ENCODE measurements at places on chromosomes 5 and 9.

DNA sequence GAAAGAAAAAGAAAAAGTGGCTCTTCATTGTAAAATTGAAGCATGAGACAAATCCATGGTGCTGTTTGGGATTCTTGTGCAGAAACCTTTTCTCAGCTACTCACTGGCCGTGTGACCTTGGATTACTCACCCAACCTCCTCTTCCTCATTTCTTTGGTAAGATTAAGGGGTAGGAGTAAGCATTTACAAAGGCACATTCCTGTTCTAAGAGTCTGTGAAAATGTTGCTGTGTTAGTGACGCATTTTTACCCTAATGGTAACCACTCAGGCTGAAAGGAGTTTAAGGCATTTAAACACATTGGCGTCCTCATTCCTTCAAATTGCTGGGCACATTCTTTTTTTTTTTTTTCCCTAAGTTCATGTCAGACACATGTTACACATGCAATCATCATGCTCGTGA lies 4.3 kb downstream of the RAI14 start:
- no peak for DNase-seq

- DNase-seq = no peak
Observed at GRCh38 chr9:134863941-134864820, 16.4 kb upstream of the FCN2 start.

- no peak for DNase-seq
Observed at GRCh38 chr9:125959315-125959714, 212.1 kb downstream of the PBX3 start.

DNA sequence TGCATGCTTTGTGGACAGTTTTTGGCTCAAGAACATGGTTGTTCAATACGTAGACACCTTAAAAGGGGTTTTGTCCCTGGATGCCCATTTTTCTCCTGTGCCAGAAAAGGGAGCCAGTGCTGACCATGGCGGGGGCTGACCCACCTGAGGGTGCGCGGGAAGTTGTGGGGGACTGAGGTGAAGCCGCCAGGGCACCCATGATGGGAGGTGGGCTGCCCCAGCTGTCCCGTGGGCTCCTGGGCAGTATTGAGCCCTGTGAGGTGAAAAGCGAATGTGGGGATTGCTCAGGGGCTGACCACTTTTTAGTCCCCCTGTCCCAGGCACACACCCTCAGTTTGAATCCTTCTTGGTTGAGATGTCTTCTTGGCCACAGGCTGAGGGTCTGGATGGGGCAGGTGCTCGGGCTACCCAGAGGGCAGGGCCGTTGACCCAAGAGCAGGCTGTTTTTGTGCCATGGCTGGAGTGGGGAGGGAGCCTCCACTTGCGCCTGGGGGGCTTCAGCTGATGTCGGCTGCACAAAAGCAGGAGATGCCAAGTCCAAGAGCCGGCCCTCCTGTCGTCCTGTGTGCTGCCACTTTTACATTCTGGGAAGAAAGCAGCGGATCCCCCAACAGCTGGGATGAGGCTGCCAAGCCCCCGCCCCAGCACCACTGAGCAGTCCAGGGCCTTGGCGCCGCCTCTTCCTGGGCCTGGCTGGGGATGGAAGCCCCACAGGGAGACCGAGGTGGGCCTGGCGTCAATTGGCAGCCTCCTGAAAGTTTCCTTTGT lies 120.1 kb downstream of the WNK2 start:
- no peak for DNase-seq

GRCh38 chr9:110188991-110189390 lies 19.0 kb downstream of the C9orf152 start:
- no peak for DNase-seq

DNA sequence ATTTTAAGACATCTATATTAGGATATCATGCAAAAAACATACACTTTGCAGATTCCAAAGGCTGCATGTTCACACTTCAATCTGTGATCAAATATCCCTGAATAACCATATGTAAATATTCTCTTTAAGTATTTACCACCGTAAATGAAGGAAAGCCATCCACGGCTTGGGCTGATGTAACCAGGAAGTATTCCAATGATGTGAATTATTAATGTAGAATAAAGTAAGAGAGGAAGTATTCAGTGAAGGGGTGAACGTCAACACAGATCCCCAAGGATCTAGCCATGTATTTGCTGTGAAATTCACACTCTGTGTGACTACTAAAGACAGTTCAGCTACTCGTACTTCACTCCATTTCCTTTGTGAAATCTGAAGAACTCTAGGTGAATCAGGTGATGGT lies 75.2 kb downstream of the CDH6 start:
- no peak for DNase-seq

- no peak for DNase-seq
Observed at GRCh38 chr5:78320401-78320800, 25.9 kb upstream of the AP3B1 start.

DNA sequence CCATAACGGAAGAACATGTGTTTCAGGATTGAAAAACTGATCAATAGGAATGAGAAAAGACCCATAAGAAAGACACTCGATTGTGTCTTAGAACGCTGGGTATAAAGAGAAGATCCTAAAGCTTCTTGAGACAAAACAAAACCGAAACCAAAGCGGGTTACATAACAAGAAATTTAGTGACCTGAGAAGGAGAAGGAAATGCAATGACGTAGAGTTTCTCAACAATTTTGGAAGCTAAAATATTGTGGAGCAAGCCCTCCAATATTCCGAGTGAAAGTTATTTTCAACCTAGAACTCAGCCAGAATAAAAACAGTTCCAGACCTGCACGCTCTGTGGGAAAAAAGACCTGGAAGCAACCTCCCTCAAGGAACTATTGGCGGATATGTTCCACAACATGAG lies 81.9 kb upstream of the FREM1 start:
- no peak for DNase-seq

GRCh38 chr5:172456076-172456722 lies 1.9 kb upstream of the SH3PXD2B start:
- DNase-seq = no peak

- DNase-seq = no peak
Observed at GRCh38 chr9:138049779-138050471, 172.3 kb downstream of the CACNA1B start.

GRCh38 chr5:100746730-100747129 lies 156.4 kb downstream of the ST8SIA4 start:
- no peak for DNase-seq

GRCh38 chr5:108858959-108859358 lies 111.3 kb downstream of the FER start:
- no peak for DNase-seq

DNA sequence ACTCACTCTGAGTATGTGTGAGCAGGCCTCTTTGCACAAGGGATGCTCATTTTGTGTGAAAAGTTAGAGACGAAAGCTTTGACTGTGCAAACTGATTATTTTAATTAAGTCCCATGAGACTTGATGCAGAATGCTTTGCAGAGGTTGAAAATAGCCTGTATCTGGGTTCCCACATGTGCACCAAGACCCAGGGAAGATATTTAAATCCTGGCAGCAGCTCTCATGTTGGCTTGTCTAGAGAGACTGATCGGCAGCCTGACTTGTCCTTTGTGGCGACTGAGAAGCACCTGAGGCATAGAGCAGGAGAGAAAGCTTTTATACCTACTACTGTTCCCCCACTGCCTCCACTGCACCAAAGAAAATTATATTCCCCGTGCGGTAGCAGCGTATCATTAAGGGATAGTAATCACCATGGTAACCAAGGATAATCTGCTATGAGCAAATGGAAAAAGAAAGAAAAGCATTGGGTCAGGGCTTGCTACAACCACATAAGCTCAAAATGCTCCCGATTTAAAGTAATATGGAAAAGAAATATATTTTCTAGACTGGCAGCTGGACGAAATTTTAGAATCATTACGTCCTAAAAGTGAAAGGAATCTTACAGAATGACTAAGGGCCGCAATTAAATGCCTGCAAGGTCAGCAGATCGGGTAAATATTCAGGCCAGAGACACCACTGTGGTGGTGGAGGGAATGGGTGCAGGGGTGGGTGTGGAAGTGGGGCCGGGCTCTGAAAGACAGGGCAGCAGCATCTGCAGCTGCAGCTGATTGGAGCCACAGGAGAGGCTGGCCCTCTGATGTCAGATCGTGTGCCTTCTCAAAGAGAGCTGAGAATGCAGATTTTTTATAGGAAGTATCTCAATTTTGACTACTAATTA lies 135.3 kb upstream of the EPB41L4A start:
- no peak for DNase-seq

DNA sequence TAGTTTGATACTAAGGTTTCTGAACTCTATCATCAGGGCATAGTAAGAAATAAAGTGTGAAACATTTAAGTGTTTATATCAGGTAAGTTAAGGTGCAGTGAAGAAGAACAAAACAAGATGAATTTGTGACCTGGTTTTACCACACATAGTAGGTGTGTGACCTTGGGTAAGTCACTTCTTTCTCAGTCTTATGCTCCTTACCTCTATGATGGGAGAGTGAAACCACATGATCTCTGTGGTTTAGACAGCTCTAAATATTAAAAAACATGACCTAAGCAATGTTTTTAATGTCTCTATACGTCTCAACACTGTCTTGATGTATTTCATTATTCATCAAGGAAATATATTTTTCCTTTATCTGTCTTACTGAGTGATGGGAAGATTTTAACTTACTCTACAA lies 629.6 kb upstream of the DMAC1 start:
- no peak for DNase-seq

GRCh38 chr5:179769271-179769670 lies 24.5 kb upstream of the LTC4S start:
- no peak for DNase-seq

DNA sequence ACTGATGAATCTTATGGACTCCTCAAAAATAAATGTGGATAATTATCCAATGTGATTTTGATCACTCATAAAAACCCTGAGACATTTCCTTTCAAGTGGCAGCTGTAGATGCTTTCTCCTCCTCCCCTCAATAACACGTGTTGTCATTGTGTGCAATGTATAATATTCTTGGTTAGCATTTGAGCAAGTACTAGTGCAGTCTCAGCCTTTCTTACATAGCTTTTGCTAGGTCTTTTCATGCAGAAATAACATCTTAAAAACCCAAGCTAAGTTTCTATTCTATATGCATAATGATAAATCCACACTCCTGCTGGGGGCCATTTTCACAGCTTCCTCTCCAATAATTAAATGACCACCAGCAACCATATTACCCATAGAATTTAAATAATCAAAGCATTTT lies 1835.2 kb upstream of the NUDT12 start:
- no peak for DNase-seq

- DNase-seq = no peak
Observed at GRCh38 chr5:6626508-6626907, 6.3 kb downstream of the NSUN2 start.

DNA sequence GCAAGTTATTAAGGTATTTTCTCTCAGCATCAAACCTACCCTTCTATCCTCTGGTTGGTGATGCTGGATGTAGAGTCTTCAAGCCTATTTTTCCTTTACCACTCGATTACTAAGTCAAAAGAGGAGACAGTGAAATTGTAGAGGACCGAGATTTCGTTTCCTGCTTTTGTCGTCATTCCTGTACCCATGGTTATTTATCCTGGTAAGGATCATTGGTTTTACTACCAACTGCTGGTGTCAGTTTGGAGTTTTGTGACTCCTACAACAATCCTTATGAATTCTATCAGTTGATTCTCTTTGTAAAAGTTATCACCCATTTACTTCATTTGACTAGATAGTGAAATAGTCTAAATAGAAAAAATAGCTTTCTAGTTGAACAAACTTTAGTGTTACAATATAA lies 2028.2 kb upstream of the ACO1 start:
- DNase-seq = no peak

DNA sequence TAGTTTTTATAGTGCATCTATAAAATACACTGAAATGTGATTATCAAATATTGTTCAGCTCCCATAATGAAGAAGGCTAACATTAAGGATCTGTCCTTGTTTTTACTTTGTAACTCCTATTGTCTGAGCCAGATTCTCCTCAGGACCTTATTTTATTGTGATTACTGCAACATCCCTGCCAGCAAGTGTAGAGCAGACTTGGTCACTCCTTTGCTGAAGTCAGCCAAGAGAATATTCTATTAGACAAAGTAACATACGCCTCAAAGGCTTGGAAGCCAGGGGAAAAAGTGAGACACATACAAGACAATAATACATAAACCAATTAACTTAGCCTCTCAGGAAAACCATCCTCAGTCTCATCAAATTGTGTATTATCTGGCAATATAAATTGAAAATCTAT lies 269.6 kb downstream of the ARL15 start:
- DNase-seq = no peak

GRCh38 chr5:65914641-65915196 lies 11.7 kb upstream of the ERBIN start:
- DNase-seq = no peak
